ENCODE measurements at places on chromosomes 1 and 21. TPM values are rescaled to one million over a fixed set of nuclear protein-coding genes. Genes with fewer than 3 reads are reported as not detected.

The TMIGD3 gene
- 1.2 TPM for total RNA-seq

The NPHS2 gene
- total RNA-seq = not detected

The RNU1-2 gene
- total RNA-seq = under 0.01 TPM

The ACTA1 gene
- total RNA-seq = 82.8 TPM

The SYT6 gene
- 10.3 TPM for total RNA-seq

The SH3GLB1 gene
- total RNA-seq = 97.4 TPM

The DMBX1 gene
- 0.55 TPM for total RNA-seq

The IL22RA1 gene
- total RNA-seq = not detected

The SHCBP1L gene
- total RNA-seq = 0.33 TPM

The C1orf141 gene
- 1.3 TPM for total RNA-seq

The FAM72D gene
- 0.66 TPM for total RNA-seq

The SMPDL3B gene
- total RNA-seq = 3.0 TPM

The AGL gene
- 47.2 TPM for total RNA-seq

The SELP gene
- total RNA-seq = 9.5 TPM

The S100A2 gene
- 2.3 TPM for total RNA-seq

The CTSE gene
- total RNA-seq = 0.27 TPM

The C1orf115 gene
- 14.3 TPM for total RNA-seq

The SH2D1B gene
- 0.33 TPM for total RNA-seq

The RGS13 gene
- total RNA-seq = not detected

The ICOSLG gene
- total RNA-seq = 1.6 TPM

All from camera-type eye (tissue), 1 donor.